ENCODE measurements at places on chromosomes 1 and 21.

DNA sequence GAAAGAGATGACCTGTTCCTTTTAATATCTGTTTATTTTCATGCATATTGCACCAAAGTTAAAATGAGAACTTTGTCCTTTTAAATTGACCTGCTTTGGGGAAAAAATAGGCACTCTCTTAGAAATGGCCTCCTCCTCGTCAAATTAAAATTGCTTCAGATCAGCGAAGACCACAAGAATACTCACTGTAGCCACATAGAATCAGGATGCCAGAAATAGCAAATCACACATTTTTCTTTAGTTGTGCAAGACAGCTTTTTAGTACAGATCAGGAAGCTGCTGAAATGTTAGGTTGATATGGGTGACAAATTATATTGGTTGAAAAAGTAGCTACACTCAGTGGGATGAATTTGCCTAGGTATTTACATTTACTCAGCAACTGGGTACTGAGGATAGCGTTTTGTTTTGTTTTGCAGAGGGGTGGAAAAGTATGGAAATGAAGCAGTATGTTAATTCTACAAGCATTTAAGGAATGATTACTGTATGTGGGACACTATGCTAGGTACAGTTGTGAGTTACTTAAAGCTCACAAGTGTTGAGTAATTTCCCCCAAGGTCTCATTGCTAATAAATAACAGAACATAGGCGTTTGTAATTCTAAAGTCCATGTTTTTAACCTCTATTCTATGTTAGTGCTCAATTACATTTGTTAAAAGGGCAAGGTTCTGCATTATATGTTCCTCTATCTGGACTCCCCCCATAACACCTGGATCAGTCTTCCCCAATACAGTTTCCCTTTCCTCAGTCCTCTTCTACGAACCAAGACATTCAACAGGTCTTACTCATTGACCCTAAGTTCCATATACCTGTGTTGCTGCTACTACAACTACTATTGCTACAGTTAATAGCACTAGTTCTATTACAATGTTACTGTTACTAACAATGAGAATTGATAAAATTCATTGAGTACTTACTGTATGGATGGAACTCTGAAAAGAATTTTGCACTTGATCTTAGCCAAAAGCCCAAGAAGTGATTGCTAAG is 99.4 kb upstream of the S1PR1 start:
- no peak for DNase-seq

- no peak for DNase-seq
Observed at GRCh38 chr1:55611123-55611522, 396.0 kb upstream of the USP24 start.

- DNase-seq, result peak; percentile 58
Observed at GRCh38 chr1:1678581-1679380, 13.8 kb downstream of the SLC35E2B start.

DNA sequence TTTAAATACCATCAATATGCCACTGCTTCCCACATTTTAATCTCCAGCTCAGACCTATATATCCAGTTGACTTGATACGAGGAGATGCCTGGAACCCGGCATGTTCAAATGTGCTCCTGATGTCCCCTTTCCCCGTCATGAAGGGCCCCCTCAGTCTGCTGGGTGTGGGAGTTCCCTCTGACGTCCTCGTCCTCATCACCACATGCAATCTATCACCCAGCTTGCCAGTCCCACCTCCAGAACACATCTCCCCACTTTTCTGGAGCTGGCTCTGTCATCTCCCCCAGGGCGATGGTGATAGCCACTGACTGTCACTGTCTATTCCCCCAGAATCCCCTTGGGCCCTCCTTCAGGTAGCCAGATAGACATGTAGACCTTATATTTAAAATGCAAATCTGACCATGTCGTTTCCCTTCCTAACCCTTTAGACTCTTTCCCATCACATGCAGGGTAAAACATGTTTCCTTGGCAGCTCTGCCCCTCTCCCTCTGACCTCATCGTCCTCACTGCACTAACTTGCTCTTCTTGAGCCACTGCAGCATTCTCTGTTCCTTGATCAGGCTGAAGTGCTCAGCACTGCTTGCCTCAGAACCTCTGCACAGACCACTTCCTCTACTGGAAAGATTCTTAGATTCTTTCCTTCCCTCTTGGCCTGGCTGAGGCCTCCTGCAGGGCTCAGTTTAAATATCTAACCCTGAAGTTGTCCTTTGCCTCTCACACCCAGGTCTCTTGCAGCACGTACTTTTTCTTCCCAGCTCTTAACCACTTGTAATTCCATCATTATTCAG is 7.4 kb downstream of the AZIN2 start:
- no peak for DNase-seq

DNA sequence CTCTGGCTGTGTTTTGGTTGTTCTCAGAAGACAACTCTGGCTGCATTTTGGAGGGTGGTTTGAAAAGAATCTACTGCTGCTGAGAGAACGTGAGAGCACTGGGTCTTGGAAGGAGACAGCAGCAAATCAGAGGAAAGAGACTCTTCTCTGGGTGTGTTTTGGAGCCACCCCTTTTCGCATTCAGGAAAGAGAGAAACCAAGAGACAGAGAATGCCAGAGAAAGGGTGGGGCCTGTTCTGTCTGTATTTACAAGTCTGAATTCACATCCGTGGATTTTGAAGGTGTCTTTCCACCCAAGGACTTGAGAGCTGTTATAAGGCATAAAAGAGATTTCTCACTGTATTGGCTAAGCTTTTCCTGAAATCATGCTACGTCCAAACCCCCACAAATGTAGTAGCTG is 187.2 kb downstream of the C1orf94 start:
- no peak for DNase-seq

- no peak for DNase-seq
Observed at GRCh38 chr1:187038784-187039183, 210.0 kb downstream of the PLA2G4A start.

DNA sequence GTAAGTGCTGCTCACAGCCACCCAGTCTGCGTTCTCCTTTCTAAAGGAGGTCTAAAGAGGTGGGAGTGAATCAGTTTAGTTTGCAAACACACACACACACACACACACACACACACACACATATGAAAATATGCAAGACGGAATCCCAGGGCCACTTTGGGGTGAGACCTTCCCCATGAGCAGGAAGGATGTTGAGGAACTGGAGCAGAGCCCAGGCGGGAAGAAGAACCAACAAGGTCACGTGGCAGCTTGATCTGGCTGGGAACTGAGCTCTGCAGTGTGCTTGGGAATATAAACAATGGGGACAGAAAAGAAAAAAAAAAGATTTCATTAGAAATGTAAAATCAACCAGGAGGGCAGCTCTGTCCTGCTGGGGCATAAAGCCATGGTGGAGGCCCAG is 32.6 kb downstream of the OR2G3 start:
- DNase-seq, result no peak

DNA sequence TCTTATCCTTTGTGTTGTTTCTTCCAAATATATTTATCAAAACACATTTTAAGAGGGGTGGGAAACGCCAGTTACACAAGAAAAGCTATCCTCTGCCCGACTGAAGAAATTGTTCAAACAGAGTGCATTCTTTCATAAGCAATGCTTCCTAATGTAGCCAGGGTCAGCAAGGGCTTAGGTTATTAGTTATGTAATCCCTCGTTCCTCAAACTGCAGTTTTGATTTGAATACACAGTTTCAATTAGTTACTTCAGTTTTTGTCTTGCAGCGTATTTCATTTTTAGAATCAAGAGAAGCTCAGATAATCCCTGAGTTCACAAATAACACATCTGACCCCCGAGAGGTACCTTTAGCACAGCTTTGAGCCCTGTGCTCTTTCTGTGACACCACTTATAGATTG is 141.7 kb upstream of the NRIP1 start:
- DNase-seq, result no peak

DNA sequence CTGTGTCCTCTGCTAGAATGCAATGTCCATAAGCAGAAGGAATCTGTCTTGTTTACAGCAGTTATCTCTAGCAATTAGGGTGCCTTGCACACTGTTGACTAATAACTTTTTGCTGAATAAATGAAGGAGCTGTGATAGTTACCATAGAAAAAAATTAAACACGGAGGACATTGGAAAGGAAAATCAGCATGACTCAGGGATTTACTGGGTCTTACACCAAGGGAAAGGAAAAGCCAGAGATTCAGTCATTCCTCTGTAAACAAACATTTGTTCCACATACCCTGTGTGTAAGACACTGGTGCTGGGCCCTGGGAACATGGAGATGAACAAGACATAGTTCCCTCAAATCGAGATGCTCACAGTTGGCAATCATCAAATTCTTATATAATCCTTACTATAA is 183.3 kb downstream of the PTGER3 start:
- DNase-seq, result no peak

GRCh38 chr1:26556111-26556510 is 26.6 kb downstream of the RPS6KA1 start:
- no peak for DNase-seq

DNA sequence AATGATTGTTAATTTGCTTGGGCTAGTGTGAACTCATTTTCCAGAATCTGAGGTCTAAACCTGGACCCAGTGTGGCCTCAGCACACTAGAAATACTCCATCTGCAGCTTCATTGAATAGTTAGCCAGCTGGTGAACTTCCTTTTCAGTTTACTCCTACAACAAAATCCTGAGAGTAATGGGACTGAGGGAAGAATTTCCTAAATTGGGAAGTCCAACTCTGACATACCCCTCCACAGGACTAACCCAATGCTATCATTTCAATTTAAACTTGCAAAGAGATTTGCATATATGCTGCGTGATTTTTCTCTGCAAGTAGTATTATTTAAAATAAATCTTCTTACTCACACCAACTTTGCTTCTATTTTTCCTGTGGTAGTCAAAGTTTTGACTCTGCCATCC is 27.8 kb upstream of the PIGC start:
- no peak for DNase-seq

DNA sequence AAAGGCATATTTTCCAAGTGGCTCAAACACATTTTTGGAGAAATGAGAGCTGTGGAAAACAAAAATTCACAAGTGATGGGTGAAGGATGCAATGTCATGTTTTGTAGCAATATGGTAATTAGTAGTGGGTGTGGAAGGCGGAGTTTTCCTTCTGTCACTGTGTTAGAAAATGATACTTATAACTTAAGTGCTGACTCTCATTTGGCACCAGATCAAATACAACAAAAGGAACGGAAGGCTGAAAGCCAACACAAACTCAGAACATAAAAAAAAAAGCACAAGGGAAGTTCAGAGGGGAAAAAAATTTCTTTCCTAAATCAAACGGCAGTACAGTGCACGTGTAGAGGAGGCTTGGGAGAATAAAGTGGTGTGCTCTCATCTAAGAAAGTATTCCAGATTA is at the start of gene TNFSF18:
Gene TNFSF18, minus strand, starts transcription at position 77 of the 400 bp plus-strand sequence. Its CDS starts 45 bp downstream, at position 32.
- DNase-seq, result no peak

DNA sequence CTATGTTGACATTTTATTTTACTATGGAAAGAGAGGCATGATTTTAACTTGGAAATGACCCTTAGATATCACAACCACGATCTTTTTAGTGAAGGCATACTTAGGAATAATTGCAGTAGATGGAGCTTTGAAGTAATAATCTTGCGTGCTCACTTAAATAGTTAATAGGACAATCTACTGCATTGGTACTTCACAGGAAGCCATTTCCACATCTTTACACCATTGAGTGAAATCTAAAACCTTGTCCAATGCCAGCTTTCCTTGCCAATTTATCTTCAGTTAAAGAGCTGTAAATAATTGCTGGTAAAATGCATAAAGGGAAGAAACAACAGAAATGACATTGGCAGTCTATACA is 586.3 kb downstream of the ADGRL2 start:
- DNase-seq, result no peak

- no peak for DNase-seq
Observed at GRCh38 chr1:161342821-161343220, 24.9 kb downstream of the CFAP126 start.

GRCh38 chr21:26887251-26887650 is 42.0 kb upstream of the ADAMTS1 start:
- DNase-seq, result no peak

DNA sequence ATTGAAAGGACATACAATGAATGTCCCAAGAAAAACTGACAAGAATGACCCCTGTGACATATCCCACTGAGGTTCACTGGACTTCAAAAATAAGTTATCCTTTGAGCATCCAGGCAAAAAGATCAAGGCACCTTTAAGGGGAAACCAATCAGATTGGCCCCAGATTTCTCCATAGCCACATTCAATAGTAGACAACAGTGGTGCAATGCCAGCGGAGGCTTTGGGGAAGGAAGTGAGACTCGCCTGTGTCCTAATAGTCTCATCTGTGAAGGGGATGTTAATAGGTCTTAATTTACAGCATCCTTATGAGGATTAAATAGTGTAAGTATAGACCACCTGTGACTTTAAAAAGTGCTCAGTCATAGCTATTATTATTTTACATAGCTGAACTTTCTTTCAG is 21.5 kb downstream of the RPL5 start:
- no peak for DNase-seq

DNA sequence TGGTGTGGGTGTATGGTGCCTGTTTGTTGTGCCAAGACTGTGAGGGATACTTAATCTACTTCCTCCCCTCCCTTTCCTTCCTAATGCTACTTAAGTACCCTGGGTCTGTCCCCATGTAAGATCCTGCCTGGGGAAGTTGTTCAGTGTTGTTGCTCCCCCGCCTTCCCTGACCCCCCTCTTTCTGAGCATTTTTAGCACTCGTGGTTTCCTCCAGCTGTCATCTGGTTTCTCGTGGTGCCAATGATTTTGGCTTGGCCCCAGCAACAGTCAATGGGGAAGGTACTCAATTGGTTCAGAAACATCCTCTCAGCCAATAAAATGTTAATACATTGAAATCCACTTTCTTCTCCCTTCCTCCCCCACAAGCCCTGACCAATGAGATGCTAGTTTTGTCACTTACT is 8.0 kb upstream of the B4GALT3 start:
- DNase-seq, result no peak

- DNase-seq, result no peak
Observed at GRCh38 chr1:180734366-180734765, 102.5 kb downstream of the XPR1 start.

DNA sequence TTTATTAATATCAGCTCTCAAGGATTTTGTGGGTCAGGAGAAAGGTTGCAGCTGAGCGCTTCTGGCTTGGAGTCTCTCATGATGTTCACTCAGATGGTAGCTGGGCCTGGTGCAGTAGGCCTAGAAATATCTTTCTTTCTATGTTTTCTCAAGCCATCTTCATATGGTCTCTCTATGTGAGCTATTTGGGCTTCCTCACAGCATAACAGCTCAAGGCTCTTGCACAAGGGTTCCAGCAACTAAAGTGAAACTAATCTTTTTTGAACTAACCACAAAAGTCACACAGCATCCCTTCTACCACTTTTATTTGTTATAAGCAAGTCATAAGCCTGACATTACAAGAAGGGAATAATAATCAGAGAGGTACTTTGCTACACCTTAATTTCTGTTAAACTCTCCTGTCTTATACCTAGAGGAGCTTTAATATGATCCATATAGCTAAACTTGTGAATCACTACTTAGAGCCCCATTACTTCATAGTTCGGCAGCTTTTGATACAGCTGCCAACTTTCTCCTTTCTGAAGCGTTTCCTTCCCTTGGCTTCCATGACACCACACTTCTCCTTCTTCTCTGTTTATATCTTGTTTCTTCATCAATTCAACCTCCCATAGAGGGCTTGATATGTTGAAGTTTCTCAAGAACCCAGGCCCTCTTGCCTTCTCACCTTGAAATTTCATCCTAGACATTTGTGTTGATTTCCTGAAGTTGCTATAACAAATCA is 720.2 kb downstream of the LTN1 start:
- DNase-seq, result no peak
